ENCODE measurements at places on chromosomes 12 and 14.
A peak's percentile ranks its signal among the peaks of the same experiment; 100 is the strongest.

DNA sequence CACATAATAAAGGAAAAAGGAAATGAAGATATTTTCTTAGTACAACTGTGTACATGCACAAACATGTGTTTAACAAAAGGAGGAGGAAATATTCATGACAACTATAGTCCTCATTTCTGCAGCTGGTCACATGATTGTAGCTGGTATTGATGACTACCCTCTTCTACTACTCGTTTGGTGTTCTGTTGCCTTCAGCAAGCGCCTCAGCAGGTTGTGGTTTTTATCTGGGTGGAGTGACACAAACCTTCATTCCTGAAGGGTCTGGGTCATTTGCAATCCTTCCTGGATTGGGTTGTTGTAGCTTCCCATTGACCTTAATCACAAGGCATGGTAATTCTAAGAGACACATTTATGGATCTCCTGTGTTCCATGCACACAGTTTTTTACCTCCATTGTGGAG lies 1009.9 kb upstream of the USP15 start:
- no peak for DNase-seq

- DNase-seq: no peak
Observed at GRCh38 chr14:100604709-100605108, 17.5 kb upstream of the BEGAIN start.

GRCh38 chr14:23862513-23862912 lies 91.1 kb upstream of the DHRS4 start:
- no peak for DNase-seq

DNA sequence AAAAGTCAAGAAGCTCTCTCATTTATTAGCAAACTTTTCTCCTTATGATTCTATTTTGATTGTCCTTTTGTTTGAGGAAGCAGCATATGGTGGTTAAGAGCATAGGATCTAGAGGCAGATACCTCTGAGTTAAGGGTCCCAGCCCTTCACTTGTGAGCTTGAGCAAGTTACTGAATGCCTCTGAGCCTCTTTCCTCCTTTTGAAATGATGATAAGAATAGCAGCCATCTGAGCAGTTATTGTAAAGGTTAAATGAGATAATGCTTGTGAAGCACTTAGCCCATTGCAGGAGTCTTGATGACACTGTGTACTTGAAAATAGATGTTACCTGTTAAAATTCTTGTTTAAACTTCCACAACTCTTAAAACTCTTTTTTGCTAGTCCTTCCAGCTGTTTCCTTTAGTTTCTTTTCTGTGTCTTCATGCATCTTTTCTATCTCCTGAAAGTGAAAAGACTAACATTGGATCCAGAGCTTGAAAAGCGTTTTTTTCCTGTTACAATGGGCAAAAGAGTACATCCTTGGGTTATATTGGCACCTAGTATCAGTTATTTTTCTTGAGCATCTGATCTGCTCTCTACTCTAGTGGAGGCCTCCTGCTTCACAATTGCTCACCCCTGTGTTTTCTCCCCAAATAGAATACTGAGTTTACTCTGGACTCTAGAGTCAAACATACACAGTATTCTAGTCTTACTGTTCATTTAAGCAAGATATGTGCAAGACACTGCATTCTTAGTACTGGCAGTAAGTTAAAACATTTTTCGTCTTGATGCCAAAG lies 3.1 kb downstream of the HIF1A start:
- no peak for DNase-seq

- DNase-seq: no peak
Observed at GRCh38 chr14:42429401-42429800, 822.7 kb downstream of the LRFN5 start.

- DNase-seq: no peak
Observed at GRCh38 chr12:108449478-108449877, 65.6 kb upstream of the FICD start.

GRCh38 chr12:107126796-107127481 lies 33.6 kb upstream of the CRY1 start:
- no peak for DNase-seq

DNA sequence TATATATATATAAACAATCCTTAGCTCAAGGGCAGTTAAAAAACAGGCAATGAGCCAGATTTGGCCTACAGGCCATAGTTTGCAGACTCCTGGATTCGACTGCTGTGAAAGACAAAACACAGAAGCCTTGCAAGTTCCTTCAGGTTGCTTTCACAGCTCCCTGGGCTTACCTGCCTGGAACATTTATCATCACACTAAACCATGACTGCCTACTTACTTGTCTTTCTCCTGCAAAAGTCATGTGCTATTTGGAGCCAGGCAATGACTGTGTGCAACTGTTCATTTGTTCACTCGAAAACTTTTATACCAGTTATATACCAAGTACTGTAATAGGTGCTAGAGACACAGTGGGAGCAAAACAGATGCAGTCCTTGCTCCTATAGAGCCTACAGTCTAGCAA lies 2.2 kb upstream of the RPS6KA5 start:
- DNase-seq: no peak

- DNase-seq: no peak
Observed at GRCh38 chr14:76236172-76237130, 84.7 kb downstream of the GPATCH2L start.

GRCh38 chr12:20368651-20369304 lies 441 bp downstream of the PDE3A start:
- DNase-seq: no peak

GRCh38 chr14:60648934-60649874 lies at the start of gene SIX1:
TSS of gene SIX1 (minus strand) at chr14:60649477. CDS start at chr14:60649189, 288 bp downstream.
- no peak for DNase-seq

- DNase-seq: no peak
Observed at GRCh38 chr14:88683119-88683518, 109.6 kb downstream of the EML5 start.

DNA sequence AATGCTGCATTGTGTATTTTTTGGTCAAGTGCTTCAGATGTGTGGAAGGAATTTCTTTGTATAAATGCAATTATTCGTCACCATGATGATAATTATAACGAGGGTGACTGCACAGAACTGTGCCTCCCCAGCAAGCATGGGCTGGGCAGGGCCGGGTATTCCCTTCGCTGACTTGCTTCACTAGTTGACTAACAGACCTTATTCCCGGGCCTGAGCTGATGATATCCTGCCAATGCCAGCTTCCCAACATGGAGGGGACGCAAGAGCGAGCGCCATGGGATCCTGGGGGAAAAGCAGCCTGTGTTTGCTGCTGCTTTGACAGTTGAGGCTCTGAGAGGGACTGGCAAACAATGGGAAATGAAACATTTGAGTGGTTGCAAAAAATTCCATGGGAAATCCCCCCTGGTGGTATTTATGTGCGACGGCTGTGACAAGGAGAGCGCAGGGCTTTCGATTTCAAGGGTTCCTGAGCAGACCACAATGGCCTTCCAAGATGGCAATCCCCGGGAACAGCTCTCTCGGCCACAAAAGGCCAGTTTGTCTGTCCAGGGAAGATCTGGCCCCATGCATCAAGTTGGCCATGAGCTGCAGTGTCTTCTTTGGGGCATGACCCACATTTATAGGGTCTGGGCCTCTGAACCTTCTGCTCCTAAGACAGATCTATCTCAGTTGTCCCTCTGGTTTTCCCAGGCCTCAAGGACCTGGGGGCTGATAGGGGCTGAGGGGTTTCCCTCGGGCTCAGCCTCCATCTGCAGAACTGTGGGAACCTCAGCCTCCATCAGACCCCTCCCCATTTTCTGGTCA lies 21.9 kb upstream of the MAP1LC3B2 start:
- DNase-seq: no peak

DNA sequence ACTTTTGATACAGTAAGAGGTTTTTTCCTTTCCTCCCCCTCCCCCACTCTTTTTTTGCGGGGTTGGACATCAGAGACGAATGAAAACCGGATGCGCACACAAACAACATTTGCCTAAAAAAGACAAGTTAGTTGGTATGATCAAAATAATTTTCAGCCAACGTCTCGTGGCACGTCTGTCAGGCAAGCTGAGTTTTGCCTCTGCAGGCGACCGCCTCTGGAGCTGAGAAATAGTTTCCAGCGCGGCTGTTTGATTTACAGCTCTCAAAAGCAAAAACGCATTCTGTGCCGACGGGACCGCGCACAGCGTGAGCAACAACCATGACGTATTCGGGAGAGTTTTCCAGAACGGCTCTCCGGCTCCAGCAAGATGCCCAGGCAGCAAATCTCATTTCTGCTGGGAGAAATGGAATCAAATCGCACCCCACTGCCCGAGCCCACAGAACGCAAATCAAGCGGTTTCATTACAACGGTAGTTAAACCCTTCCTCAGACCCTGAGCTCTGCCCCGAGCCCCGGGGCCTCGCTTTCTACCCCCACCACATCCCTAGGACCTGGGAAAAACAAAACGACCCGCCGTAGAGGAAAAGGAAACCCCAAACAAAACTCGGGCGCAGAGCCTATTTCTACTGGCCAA lies 14.2 kb upstream of the CALM1 start:
- DNase-seq: peak; percentile 58

DNA sequence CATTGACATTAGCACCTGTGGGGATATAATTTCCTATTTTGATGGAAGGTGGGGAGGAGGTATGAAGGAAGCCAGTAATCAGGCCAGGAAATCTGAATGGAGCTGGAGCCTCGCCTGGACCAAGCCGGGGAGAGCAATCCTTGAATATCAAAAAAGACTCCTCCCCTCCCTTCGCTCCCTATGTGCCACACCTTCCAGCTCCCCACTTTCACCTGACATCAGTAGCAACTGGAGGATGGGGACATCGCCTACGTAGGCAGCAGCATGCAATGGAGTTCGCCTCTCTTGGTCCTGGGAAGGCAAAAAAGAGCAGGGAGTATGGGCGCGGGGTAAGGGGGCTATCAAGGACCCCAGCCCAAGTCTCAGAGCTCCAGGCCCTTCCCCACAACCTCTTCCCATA lies 1.1 kb downstream of the ANKRD52 start:
- DNase-seq: no peak

GRCh38 chr14:93987815-93988476 lies 9.2 kb upstream of the CCDC197 start:
- DNase-seq: no peak

GRCh38 chr14:21248338-21248737 lies 20.9 kb downstream of the HNRNPC start:
- no peak for DNase-seq

DNA sequence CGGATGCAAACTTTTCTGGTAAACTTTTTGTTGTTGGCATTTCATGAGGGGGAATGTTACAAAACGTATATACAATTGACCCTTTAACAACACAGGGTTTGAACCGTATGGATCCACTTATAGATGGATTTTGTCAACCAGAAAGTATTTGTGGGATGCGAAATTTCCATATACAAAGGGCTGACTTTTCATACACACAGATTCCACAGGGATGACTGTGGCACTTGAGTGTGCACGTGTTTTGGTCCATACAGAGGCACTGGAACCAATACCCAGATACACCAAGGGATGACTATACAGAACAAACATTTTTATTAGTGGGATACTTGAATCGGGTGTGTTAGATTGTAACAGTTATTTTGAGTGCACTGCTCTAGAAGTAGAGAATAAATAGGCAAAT lies 29.8 kb upstream of the CCT2 start:
- no peak for DNase-seq

- no peak for DNase-seq
Observed at GRCh38 chr12:96526110-96526509, 36.7 kb downstream of the CFAP54 start.
